Stimulated activated CD4-positive, alpha-beta T cell treated with anti-CD3 and anti-CD28 coated beads, TNF-alpha, amount 100 ng/mL, for 48 hours (primary cell): ENCODE measurements at places on chromosomes 5 and 9.

GRCh38 chr9:89743573-89744254 is 138.9 kb downstream of the GADD45G start:
- DNase-seq, result no peak

DNA sequence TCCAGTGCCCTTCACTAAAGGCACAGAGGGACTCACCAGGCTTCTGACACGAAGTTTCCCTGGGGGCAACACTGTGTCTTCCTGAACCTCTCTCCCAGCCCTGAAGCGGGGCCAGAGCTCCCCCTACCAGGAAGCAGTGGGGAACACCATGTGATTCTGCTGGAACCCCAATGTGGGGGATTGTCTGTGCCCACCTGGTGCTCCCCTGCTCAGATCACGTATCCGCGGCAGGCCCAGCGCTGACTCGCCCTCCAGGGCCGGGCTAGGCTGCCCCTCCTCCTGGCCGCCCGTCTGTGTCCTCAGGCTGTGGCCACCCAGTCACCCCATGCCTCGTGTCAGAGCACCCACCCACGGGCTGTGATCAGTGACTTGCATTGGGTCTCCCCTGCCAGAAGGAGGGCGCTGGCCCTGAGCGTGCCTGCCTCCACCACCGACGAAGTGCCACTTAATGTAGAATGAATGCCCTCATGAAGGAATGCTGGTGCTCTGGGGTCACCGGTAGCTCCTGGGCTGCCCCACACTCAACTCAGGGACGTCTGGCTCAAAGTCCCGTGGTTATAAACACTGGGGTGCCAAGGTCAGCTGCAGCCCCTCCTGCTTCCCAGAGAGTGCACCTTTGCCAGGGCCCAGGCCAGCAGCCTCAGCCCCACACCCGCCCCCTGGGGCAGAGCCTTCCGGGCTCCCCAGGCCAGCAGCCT is 22.1 kb downstream of the SARDH start:
- DNase-seq, result no peak

DNA sequence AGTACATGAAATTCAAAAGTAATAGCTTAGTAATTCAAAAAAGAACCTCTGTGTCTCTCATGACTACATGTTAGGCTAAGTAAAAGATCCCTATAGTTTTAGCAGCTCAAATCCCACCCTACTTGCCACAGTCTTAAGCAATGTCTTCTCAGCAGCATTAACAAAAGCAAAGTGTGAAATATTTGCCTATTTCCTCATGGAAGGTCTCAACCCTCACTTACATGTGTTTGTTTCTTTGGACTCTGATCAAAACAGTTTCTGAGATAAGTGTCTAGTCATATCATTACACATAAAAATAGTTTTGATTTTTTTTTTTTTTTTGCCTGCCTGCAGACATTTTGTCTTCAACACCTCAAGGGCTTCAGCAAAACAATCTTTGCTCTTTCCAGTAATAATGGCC is 310.5 kb downstream of the CETN3 start:
- no peak for DNase-seq

DNA sequence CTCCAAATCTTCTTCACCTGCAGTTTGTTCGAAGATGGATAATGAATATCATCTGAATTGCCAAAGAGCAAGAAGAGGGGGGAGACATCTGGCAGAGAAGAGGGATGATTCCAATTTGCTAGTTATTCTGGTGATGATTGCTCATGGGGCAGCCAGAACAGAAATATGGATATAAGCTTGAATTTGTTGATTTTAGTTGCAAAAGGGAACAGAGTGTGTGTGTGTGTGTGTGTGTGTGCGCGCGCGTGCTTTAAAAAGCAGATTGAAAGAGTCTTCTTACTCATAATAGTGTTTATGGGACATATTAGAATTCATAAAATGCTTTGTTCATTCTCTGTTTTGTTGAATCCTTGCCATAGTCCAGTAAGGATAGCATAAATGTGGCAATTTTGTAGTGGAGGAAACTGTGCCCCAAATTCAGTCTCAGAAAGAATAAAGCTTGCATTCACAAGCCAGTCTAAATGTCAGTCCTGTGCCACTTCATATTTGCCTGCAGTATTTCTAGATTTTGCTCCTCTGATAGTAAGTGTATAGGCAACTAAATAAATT is 436.3 kb upstream of the KLF4 start:
- DNase-seq, result no peak

GRCh38 chr9:101028346-101029314 is at the start of gene PLPPR1:
TSS of gene PLPPR1 (plus strand) at chr9:101028727.
- no peak for DNase-seq

DNA sequence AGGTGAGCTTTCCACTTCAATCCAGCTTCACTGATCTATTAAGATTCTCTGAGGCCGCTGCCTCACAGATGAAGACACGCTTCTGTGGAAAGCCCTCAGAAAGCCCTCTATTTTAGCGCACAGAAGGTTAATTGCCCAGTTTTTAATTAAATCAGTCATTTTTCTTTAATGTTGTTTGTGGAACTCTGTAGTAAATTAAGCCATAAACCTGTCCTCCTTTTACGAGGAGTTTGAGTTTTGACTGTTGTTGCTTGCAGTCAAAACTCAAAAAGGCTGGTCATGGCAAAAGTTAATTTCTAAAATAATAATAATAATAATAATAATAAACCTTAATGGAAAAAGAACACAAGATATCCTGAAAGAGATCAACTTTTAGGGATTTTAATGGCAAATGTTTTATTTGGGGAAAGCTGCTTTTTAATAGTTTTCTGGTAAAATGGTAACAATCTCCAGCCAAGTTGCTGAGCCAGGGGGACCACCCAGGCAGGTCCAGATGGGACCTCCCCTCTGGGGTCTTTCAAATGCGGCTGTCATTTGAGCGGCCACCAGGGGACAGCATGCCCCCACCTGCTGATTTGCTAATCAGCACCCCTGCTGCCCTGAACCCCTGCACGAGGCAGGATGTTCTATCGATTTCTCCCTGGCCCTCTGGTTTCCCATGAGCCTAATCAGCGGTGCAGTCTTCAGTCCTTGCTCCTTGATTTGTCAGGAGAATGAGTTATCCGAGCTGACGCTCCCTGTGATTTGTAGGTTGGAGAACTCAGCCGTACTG is 247.2 kb downstream of the FSTL4 start:
- no peak for DNase-seq

DNA sequence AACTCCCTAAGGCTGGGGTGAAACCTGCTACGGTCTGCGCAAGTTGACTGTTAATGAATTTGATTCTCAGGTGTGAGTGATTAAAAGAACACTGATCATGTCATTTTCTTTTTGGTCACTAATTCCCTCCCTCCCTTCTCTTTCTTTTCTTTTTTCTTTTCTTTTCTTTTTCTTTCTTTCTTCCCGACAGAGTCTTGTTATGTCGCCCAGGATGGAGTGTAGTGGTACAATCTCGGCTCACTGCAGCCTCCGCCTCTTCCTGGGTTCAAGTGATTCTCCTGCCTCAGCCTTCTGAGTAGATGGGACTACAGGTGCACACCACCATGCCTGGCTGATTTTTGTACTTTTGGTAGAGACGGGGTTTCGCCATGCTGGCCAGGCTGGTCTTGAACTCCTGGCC is 2.6 kb downstream of the ANXA1 start:
- DNase-seq, result no peak

DNA sequence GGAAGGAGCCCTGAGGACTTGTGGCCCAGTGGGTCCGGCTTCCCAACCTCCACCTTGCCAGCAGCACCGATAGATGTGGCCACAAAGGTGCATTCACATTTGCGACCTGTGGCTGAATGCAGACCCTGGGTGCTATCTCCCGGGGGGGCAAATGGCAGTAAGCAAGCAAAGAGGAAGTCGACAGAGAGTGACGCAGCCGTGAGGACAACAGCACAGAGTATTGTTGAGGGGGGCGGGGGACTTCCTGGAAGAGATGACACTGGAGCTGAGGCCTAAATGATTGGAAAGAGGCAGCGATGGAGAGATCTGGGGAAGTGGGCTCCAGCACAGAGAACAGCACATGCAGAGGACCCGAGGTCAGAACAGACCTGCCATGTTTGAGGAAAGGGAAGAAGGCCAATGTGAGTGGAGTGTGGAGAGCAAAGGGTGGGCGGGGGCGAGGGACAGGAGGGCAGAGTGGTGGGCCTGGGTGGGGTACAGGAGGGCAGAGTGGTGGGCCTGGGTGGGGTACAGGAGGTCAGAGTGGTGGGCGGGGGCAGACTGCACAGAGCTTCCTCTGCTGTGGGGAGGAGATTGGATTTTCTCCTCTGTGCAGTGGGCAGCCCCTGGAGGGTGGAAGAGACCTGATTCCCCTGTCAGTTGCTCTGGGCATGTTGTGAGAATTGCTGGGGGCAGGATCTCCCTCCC is 42.6 kb downstream of the ADAMTS2 start:
- no peak for DNase-seq

DNA sequence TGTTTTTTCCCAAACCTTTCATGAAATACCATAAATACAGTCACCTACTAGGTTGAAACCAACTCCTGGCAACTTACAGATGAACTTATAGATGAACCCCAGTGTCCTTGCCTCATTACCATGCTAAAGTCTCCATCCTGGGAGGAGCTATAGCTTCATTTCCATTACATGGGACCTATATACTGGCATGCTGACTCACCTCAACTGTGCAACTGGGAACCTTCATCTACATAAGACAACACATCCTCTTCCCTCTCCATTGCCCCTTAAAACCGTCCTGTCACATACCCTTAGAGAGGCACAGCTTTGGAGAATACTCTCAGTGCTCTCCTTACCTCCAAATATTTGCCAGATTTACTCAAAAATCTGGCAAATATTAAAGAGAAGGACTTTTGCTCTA is 638.3 kb downstream of the HTR1A start:
- DNase-seq, result no peak
